GM23338 (cell line): ENCODE measurements at places on chromosomes 13 and 19. TPM values are rescaled to one million over a fixed set of nuclear protein-coding genes. Genes with fewer than 3 reads are reported as not detected.
A peak's percentile ranks its signal among the peaks of the same experiment; 100 is the strongest.

GRCh38 chr13:57724486-57725272 lies 93.1 kb downstream of the PCDH17 start:
- no peaks in the 10 kb centered on the region for H3K27me3 ChIP-seq
- no peak overlapping the region for H3K4me3 ChIP-seq
- no peak overlapping the region for H3K27ac ChIP-seq
- H3K4me1 ChIP-seq: peaks cover 13% of the 10 kb centered on the region; the same call in 1 of the 2 replicates

DNA sequence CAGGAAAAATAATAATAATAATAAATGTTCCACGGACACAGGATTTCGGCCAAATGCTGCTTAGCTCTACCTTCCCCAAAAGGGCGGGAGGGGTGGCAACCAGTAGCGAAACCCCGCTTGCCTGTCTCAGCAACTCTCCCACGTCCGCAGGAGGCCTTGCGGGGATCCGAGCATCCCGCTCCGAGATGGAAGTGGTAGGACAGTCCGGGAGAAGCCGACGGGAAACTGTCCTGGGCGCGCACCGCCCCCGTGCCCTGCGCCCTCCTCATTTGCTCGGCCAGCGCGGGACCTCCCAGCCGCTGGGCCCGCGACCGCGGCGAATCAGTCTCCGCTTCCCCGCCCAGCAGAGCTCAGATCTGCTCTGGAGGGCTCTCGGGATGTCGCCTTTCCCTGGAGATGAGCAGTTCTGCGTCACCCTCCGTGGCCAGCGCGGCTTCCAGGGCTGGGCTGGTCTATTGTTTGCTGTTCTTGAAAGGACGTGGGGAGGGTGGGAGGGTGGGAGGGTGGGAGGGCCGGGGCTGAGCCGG lies 48.9 kb upstream of the PABPC3 start:
- H3K27ac ChIP-seq: no peak overlapping the region
- peaks cover 4% of the 10 kb centered on the region; the same call in 1 of the 2 replicates for H3K4me1 ChIP-seq
- DNase-seq: peak; percentile 82
- H3K27me3 ChIP-seq: peaks cover 27% of the 10 kb centered on the region

- no peaks in the 10 kb centered on the region for H3K4me1 ChIP-seq
- DNase-seq: no peak
- no peak overlapping the region for H3K4me3 ChIP-seq
- H3K36me3 ChIP-seq: no peaks in the 10 kb centered on the region
Observed at GRCh38 chr13:67042556-67042955, 187.6 kb downstream of the PCDH9 start.

- no peak within 1 kb of the TSS for H3K27ac ChIP-seq
- H3K36me3 ChIP-seq: no peaks in the 10 kb centered on the region
- H3K27me3 ChIP-seq: peaks cover 35% of the 10 kb centered on the region
- peak within 1 kb of the TSS; percentile 61 for H3K4me3 ChIP-seq
- DNase-seq: peak; percentile 71
- H3K4me1 ChIP-seq: no peaks in the 10 kb centered on the region; the same call in 1 of the 2 replicates
Observed at GRCh38 chr13:52405767-52406494, at the start of gene THSD1. THSD1 (minus strand) TSS chr13:52406172; CDS start chr13:52402600, 3,572 bp downstream.

DNA sequence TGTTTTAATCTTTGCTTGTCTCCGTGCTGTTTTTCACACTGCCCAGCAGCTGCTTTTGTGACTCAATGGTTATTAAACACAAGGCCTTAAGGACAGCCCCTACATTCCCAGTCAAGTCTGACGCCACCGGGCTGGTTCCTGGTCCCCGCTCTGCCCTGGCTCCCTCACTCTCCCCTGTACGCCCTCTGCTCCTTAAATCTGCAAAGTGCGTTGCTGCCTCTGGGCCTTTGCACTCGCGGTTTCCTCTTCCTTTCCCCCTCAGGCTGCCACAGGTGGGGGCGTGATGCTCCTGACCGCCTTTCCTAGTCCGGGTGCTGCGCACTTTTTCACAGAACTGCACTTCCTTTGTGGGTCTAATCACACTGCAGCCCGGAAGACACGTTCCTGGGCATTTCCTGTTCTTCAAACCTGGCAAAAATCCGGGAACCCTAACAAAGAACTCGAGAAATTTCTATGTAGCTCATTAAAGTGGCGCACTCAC lies 25.6 kb downstream of the NOSIP start:
- H3K27me3 ChIP-seq: no peaks in the 10 kb centered on the region
- no peaks in the 10 kb centered on the region; the same call in 1 of the 2 replicates for H3K36me3 ChIP-seq
- DNase-seq: no peak
- peak overlapping the region; percentile 19; the same call in 1 of the 2 replicates for H3K27ac ChIP-seq

DNA sequence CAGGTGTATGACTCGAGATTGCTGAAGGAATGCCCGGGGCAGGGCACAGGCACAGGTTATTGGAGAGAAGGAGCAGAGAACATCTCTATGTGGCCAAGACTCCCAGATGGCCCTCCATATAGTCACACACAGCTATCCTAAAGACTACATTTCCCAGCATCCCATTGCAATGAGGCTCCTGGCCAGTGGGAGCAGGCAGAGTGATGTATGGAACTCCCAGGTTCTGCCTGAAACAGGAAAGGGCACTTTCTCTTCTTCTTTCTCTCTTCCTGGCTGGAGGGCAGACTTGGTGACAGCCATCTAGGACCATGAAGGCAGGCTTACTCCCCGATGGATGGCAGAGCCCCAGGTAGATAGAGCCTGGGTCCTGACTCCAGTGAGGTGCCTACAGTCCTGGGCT lies 13.5 kb downstream of the PPP1R13L start:
- H3K4me1 ChIP-seq: no peaks in the 10 kb centered on the region; the same call in 1 of the 2 replicates
- H3K36me3 ChIP-seq: no peaks in the 10 kb centered on the region
- peak; percentile 76 for DNase-seq
- peaks cover 24% of the 10 kb centered on the region for H3K27me3 ChIP-seq
- H3K27ac ChIP-seq: no peak overlapping the region

GRCh38 chr19:7883796-7884570 lies 4.3 kb upstream of the LRRC8E start:
- no peak overlapping the region for H3K27ac ChIP-seq
- H3K4me1 ChIP-seq: no peaks in the 10 kb centered on the region; the same call in 1 of the 2 replicates
- no peaks in the 10 kb centered on the region for H3K36me3 ChIP-seq
- peaks cover 6% of the 10 kb centered on the region for H3K27me3 ChIP-seq
- DNase-seq: no peak

GRCh38 chr13:52353193-52353592 lies 52.8 kb downstream of the THSD1 start:
- H3K27ac ChIP-seq: no peak overlapping the region
- DNase-seq: no peak
- H3K36me3 ChIP-seq: no peaks in the 10 kb centered on the region
- no peaks in the 10 kb centered on the region for H3K27me3 ChIP-seq
- no peak overlapping the region for H3K4me3 ChIP-seq

GRCh38 chr19:16497042-16497441 lies 848 bp downstream of the C19orf44 start:
- no peak overlapping the region for H3K27ac ChIP-seq
- no peaks in the 10 kb centered on the region for H3K27me3 ChIP-seq
- H3K4me1 ChIP-seq: peaks cover 5% of the 10 kb centered on the region; the same call in 1 of the 2 replicates
- peak overlapping the region; percentile 83 for H3K4me3 ChIP-seq
- no peak for DNase-seq
- H3K36me3 ChIP-seq: no peaks in the 10 kb centered on the region

- no peak overlapping the region for H3K27ac ChIP-seq
- no peaks in the 10 kb centered on the region for H3K27me3 ChIP-seq
- H3K36me3 ChIP-seq: no peaks in the 10 kb centered on the region
Observed at GRCh38 chr19:10855879-10856522, 7.8 kb downstream of the C19orf38 start.

ZNF536 gene
- total RNA-seq: 0.07 TPM in 1 of 2 replicates, not detected in the other

RDH8 gene
- not detected in 2 replicates for total RNA-seq

OLFM2 gene
- 117 and 125 TPM in 2 replicates for total RNA-seq

PLIN4 gene
- total RNA-seq: 0.59 and 0.70 TPM in 2 replicates

CDX2 gene
- total RNA-seq: not detected in 2 replicates

ZNF610 gene
- 5.3 and 6.3 TPM in 2 replicates for total RNA-seq

CD37 gene
- not detected in 2 replicates for total RNA-seq

OR7C1 gene
- not detected in 2 replicates for total RNA-seq
